SK-N-SH treated with all-trans-retinoic acid at 6 μM for 48 hours (cell line): ENCODE measurements at places on chromosomes 2 and 18.

GRCh38 chr2:212124598-212124997, 414.0 kb downstream of the ERBB4 start:
- no peak for ATAC-seq

DNA sequence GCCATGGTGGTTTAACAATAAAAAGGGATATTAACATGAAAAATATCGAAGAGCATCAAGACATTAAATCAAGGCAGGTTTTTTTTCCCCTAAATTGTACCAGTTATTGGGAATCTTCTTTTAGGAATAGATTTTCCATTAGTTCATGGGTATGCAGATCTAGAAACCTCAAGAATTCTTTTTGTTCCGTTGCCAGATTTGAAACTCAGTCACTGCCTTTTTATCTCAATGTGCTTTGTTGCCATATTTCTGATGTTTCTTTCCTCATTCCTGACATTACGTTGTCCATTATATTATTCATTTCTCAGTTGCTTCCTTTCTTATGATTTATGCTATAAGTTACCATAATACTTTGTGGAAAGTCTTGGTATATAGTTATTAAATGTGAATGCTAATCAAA, 162.2 kb downstream of the CD226 start:
- no peak; the same call in 1 of the 3 replicates for ATAC-seq

DNA sequence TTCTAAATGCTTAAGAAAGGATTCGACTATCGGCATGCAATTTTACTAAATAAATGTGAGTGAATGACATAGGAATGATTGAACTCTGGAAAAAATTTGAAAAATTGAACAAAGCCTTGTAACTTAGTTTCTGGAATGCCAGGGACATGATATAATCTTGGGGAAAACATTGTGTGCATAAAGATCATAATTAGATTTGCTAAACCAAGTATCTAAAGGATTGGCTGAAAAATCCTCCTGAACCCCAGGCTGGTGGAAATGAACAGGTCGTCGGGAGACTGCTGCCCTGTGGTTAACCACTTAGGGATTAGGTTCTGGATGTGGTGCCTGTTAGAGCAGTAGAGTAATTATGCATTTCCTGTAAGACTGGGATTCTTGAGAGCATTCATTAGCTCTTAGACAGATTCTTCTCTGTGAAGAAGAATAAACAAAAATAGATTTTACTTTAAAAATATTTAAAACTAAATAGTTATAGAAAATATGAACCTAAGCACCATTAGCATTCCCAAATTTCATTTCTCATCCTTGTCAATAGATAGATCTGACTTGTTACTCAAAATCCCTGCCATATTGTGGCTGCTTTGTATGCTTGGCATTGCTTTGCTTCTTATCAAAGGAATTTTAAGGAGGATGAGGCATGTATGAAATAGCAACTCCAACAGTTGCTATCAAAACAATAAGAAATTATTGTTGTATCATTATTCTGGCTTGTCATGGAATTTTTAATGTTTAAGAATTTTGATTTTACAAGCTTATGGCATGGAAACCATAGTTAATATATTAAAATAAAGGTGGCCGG, 55.9 kb downstream of the LYPD6B start:
- peak; percentile 82 for ATAC-seq

GRCh38 chr2:217305882-217306281, 446.0 kb upstream of the TNP1 start:
- no peak for ATAC-seq
